Activated naive CD8-positive, alpha-beta T cell treated with anti-CD3 and anti-CD28 coated beads, Interleukin-2, amount 50 U/mL, for 24 hours (primary cell): ENCODE measurements at places on chromosomes 13 and 19.
A peak's percentile ranks its signal among the peaks of the same experiment; 100 is the strongest.

DNA sequence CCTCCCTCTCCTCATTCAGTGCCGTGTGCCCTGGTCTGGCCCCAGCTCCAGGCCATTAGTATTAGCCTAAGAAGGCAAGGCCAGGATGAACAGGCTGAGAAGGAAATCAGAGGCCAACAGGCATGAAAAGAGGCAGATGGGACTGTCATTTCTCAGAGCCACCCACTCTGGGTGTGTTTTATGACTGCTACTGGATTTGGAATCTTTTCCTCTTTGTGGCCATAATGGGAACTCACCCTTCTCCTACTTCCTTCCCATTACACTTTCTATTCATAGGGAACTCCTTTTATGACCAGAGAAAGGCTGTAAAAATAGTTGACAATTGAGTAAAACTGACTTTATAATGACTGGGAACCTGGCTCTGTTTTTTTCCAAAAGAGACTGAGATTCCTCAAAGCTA lies 17.7 kb downstream of the CEACAM8 start:
- H3K4me1 ChIP-seq: peaks cover 5% of the 10 kb centered on the region
- H3K36me3 ChIP-seq: no peaks in the 10 kb centered on the region
- DNase-seq: no peak
- H3K4me3 ChIP-seq: no peak overlapping the region
- H3K27me3 ChIP-seq: peaks cover 11% of the 10 kb centered on the region

DNA sequence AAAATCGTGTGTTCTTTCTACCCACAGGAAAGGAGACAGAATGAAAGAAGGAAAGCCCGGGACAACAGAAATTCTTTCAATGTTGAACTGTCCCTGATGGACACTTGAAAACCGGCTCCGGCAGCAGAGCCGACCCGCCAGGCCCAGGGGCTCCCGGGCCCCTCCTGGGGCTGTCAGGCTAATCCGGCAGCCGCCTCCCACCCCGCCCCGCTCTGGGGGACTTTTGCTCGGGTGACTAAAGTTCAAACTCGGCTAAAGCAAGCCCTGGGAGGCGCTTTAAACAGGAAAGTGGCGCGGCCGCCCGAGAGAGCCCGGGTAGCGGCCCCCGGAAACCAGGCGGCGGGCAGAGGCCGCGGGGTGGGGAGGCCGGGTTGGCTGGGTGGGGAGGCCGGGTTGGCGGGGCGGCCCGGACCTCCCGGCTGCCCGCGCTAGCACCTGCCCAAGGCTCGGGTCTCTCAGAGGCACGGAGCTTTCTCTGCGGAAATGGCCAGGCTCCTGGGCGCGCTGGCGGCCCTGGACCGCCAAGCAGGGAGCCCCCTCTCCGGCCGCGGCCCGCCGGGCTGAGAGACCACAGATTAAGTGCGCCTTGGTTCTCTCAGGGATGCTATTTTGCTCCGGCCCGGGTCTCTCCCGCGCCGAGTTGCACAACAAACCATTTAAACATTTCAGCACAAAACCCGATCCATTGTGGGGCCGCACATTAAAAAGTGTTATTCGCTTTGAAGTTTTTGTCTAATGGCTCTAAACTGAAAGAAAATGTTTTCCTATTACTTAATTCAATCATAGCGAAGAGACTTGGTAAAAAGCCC lies 2.6 kb upstream of the GSX1 start:
- DNase-seq: no peak
- H3K4me1 ChIP-seq: peaks cover 32% of the 10 kb centered on the region
- no peaks in the 10 kb centered on the region for H3K36me3 ChIP-seq
- H3K4me3 ChIP-seq: peak overlapping the region; percentile 66
- no peak overlapping the region for H3K27ac ChIP-seq

DNA sequence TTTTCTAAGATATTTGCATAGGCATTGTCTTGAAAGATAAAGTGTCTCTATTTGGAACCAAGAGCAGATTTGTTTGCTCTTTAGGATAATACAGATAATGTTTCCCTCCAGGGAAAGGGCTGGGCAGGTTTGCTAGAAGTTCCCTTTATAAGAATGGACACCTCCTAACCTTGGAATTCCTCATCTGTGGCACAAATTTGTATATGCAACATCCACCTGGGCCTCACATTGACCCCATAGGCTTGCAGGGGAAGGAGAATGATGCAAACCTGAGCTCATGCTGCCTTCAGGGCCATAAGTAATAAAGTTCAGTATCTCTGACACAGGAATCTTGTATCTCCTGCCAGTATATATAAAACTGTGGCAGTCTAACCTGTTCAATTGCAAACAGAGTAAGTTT lies 508.4 kb upstream of the MIR17HG start:
- no peaks in the 10 kb centered on the region for H3K27me3 ChIP-seq
- no peaks in the 10 kb centered on the region for H3K36me3 ChIP-seq
- H3K4me1 ChIP-seq: no peaks in the 10 kb centered on the region

DNA sequence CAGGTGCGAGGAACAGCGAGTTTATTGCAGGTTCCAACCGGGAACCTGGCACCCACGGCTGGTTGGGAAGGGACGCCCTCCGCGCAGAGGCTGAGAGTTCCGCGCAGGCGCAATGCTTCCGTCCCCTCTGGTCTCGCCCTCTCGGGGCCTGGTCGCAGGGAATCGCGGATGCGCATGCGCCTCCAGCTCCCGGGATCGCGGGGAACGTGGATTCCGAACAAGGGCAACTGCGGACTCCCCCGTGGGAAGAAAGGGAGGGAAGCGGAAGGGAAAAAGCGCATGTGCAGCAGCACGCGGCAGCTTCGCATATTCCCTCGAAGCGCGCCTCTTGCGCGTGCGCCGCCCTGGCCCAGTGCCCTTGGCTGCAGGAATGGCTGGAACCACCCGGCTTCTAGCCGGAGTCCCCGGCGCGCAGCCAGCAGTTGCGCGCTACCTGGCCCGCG lies 1.1 kb downstream of the TSSK6 start:
- peaks cover 24% of the 10 kb centered on the region for H3K4me1 ChIP-seq
- H3K4me3 ChIP-seq: peak overlapping the region; percentile 46
- DNase-seq: peak; percentile 31
- H3K27ac ChIP-seq: no peak overlapping the region

- H3K36me3 ChIP-seq: peaks cover 27% of the 10 kb centered on the region
- peaks cover 14% of the 10 kb centered on the region for H3K4me1 ChIP-seq
- no peak overlapping the region for H3K4me3 ChIP-seq
These were observed 37.8 kb downstream of the EPS15L1 start for GRCh38 chr19:16433986-16434385.

DNA sequence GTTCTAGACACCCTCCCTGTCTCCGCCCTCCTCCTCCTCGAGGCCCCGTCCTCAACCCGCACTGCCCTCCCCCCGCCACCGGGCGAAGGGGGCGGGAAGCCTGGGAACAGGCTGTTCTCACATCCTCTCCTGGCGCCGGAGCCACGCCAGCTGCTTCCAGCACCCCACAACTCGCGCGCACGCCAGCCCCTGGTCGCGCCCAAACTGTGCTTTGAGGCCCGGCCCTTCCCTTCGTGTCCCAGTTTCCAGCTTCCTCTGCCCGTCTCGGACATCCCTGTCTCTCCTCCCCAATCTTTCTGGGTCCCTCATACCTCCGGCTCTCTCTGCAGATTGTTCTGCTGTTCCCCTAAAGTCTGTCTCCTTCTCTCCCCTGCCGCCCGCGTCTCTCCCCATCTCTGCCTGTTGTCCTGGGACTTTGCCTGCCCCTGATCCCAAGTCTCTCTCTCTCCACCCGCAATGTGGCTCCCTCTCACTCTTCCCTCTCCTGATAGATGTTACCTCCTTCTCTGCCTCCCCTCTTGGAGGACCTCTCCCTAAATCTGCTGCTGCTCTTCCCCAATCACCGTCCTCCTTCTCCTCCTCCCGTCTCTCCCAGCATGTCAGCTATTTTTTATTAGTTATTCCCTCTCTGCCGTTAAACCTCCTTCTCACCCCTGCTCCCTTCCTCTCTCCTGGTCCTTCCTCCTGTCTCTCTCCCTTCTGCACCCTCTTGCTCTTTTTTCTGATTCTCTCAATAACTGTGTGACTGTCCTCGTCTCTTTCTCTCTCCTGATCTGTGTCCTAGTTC lies 14.2 kb downstream of the DPF1 start:
- no peak overlapping the region for H3K4me3 ChIP-seq
- H3K27ac ChIP-seq: no peak overlapping the region
- DNase-seq: no peak
- peaks cover 49% of the 10 kb centered on the region for H3K27me3 ChIP-seq
- peaks cover 7% of the 10 kb centered on the region for H3K36me3 ChIP-seq

DNA sequence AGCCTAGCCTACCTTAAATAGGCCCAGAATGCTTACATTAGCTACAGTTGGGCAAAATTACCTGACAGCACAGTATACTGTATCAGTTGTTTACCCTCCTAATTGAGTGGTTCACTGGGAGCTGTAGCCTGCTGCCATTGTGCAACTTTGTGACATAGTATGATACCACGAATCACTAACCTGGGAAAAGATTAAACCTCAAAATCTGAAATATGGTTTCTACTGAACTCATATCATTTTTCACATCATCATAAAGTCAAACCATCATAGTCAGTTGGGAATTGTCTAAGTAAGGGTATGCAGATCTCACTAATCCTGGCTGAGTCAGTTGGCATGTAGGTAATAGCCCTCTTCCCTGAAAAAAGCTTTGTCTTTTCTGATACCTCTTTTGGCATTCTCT lies 9.2 kb downstream of the PAN3 start:
- peaks cover 13% of the 10 kb centered on the region for H3K36me3 ChIP-seq
- H3K4me3 ChIP-seq: no peak overlapping the region
- no peak overlapping the region for H3K27ac ChIP-seq
- no peak for DNase-seq
- H3K4me1 ChIP-seq: peaks cover 58% of the 10 kb centered on the region

DNA sequence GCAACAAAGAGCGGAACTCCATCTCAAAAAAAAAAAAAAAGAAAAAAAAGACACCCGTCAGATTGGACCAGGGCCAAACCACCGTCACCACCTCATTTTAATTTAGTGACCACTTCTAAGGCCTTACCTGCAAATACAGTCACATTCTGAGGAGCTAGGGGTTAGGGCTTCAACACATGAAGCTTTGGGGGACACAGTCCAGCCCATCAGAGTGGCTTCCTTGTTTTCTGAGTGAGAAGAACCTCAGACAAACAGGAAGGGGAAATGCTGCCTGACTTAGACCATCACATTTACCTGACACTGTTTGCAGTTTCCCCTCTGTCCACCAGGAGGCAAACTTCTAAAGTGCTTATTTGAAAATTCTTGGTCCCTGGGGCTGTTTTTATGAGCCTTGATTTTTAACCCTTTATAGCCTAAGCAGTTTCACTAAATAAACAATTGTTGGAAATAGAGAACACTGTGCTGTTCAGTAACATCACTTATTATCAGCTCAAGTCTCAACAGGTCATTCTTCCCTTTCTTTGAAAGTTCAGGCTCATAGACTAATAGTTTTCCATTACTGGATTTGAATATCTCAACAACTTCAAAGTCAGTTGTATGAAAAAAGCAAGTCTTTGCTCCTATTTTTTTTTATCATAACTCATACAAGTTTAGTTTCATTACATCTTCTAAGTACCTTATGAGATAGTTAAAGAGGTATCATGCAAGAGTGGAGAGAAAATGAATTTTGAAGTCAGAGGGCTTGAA lies 74.9 kb upstream of the WASF3 start:
- H3K4me3 ChIP-seq: no peak overlapping the region
- no peaks in the 10 kb centered on the region for H3K27me3 ChIP-seq

DNA sequence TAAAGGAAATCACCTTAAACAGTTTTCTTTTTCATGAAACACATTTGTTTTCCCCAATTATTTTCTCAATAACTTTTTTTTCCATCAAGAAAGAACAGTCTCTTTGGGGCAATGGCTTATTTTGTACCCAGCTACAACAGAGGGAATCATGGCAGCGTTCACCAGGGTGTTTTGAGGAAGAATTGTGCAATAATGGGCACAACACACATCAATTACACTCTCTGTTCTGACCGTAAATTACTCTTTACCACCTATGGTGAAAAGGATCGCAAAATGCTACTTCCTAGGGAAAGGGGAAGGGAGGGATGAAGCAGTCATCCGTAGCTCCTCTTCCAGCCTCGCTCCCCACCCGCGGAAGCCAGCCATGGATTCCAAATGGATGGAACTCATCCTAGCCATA lies 38.6 kb downstream of the TMTC4 start:
- no peaks in the 10 kb centered on the region for H3K27me3 ChIP-seq
- DNase-seq: no peak
- no peak overlapping the region for H3K4me3 ChIP-seq
- H3K4me1 ChIP-seq: no peaks in the 10 kb centered on the region

- H3K36me3 ChIP-seq: no peaks in the 10 kb centered on the region
- peaks cover 20% of the 10 kb centered on the region for H3K4me1 ChIP-seq
- no peak for DNase-seq
These were observed 38.7 kb downstream of the ATP11A start for GRCh38 chr13:112728375-112729126.

DNA sequence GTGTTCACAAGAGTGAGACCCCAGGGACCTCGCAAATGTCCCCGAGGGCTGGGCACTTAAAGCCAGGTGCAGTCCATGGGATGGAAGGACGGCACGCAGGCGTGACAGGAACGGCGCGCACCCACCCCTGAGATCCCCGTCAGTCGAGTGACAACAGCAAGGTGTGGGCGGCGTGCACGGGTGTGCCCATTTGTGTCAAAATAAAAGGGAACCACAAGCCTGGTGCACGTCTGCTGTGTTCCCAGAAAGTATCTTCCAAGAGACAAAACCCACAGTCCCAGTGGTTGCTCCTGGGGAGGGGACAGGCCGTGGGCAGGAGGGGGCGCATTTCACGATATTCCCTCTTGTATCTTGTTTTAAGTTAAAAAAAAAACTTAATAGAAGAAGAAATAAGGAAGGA lies 15.7 kb upstream of the CACTIN start:
- H3K4me3 ChIP-seq: no peak overlapping the region
- no peak for DNase-seq
- H3K27me3 ChIP-seq: no peaks in the 10 kb centered on the region
- H3K27ac ChIP-seq: no peak overlapping the region
- no peaks in the 10 kb centered on the region for H3K4me1 ChIP-seq

GRCh38 chr13:24709186-24709913 lies 29.1 kb downstream of the ATP12A start:
- H3K27ac ChIP-seq: peak overlapping the region; percentile 54
- H3K27me3 ChIP-seq: peaks cover 2% of the 10 kb centered on the region
- peaks cover 18% of the 10 kb centered on the region for H3K4me1 ChIP-seq
- peak; percentile 64 for DNase-seq

DNA sequence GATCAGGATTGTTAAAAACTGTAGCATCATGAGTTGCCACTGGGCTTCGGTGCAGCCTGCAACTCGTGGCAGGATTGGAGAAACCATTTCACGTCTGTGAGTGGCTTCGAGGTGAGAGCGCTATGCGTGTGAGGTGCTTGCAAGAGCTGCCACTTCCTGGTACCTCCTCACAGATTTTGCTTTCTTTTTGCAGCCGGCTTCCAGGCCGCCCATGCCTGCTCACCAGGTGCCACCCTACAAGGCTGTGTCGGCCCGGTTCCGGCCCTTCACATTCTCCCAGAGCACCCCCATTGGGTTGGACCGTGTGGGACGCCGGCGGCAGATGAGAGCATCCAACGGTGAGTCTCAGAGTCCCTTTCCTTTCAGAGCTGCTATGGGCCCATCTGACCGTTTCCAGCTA lies 57.9 kb upstream of the C1QTNF9 start:
- H3K4me3 ChIP-seq: peak overlapping the region; percentile 86
- H3K4me1 ChIP-seq: peaks cover 72% of the 10 kb centered on the region
- no peaks in the 10 kb centered on the region for H3K27me3 ChIP-seq
- DNase-seq: peak; percentile 63
- peaks cover 41% of the 10 kb centered on the region for H3K36me3 ChIP-seq
- H3K27ac ChIP-seq: peak overlapping the region; percentile 95

- H3K27ac ChIP-seq: no peak overlapping the region
- H3K4me3 ChIP-seq: no peak overlapping the region
- H3K36me3 ChIP-seq: peaks cover 3% of the 10 kb centered on the region
These were observed 4.1 kb upstream of the CNOT3 start for GRCh38 chr19:54133312-54133956.
